ENCODE measurements at places on chromosomes 13 and 19.

DNA sequence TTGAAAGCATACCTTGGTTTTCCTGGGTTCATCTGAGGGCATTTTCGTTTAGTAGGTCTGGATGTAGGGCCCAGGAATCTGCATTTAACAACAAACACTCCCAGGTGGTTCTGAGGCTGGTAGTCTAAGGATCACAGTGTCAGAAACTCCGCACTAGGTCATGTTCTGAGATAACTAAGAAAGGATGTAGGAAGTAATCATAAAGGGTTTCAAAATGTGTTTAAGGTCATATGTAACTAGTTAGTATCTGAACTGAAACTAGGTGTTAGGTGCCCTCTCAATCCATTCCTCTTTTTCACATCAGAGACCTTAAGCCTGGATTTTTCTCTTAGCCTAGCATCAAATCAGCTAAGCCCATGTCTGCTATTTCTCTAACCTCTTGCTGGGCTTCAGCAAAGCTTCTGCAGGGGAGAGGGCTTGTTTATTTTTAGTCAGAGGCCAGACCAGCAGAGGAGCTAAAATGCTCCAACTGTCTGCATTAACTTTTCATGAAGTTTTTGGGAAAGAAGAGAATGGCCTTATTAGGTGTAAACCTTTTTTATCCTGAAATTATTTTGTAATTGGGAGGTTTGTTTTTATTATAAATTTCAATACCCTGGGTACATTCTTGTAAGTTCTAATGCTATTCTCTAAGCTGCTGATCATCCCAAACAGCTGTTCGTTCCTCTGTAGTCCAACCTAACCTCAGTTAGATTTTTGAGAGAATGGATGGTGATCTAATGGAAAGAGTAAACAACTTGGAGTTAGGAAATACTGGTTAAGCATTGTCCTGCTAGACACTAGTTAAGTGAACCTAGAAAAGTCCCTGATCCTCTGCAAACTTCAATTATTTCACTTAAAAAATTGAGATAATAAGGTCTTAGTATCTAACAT lies 262.8 kb upstream of the RFC3 start:
- DNase-seq = no peak

GRCh38 chr19:12611361-12611699 lies 610 bp downstream of the ZNF791 start:
- peak; percentile 84 for DNase-seq

DNA sequence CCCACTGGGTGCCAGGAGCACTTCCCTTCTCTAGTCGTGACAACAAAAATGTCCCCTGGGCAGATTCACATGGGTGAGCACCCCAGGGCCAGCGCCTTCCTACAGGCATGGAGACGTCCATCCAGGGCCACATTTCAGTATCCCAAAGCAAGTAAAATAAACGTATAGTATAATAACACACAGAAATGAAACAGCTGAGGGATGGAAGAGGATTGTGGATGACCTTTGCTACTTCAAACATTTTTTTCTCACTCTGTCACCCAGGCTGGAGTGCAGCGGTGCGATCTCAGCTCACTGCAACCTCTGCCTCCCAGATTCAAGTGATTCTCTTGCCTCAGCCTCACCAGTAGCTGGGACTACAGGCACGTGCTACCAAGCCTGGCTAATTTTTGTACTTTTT lies 28.2 kb downstream of the CILP2 start:
- DNase-seq = no peak

DNA sequence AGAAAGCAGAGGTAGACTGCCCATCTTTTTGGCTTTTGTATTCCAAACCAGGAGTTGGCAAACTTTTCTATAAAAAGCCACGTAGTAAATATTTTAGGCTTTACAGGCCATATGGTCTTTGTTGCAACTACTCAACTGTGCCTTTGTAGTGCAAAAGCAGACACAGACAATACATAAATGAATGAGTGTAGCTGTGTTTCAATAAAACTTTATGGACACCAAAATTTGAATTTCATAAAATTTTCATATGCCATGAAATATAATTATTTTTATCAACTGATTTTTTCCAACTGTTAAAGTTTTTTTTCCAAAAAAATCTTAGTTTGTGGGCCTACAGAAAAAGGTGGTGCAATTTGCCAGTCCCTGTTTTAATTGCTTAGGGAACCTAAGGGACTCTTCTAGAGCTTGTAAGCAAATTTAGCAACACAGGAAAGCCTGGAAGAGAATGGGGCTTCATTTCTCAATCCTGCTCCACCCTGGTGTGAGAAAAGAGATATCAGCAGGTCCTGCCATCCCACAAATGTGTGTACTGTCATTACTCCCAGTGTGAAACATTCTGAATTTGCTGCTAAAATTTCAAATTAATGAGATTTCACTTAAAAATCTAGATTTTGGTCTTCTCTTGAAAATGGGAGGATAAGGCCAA lies 194.2 kb downstream of the RGCC start:
- DNase-seq = no peak

DNA sequence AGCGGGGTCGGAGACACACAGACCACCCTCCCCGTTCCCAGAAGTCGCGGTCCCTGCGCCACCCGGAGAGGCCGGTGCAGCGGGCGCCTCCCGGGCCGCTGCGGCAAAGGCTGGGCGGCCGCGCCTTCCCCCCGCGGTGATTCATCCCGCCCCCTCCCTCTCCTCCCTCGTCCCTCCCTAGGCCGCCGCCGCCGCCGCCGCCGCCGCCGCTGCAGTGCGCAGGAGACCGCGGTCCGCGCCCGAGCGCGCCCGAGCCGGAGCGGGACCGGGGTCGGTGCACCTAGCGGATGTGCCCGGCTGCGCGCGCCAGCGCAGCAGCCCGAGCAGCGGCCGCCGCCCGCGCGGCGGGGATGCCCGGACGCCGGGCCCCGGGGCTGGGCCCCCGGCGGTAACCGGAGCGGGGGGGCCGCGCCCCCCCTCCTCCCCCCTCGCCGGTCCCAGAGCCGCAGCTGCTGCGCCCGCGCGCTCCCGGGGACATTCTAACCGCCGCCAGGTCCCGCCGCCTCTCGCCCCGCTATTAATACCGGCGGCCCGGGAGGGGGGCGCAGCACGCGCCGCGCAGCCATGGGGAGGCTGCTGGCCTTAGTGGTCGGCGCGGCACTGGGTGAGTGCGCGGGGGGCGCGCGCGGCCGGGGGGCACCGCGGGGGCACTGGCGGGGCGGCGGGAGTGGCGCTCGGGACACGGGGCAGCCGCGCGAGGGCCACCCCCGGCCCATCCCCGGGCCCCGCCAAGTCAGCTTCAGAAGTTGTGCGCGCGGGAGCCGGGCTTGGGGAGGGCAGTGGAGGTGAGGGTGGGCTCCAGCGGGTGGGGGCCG lies at the start of gene SCN1B:
Gene SCN1B, plus strand, starts transcription at position 214 of the 815 bp plus-strand sequence. Its CDS starts 351 bp downstream, at position 565.
- DNase-seq = peak; percentile 70

DNA sequence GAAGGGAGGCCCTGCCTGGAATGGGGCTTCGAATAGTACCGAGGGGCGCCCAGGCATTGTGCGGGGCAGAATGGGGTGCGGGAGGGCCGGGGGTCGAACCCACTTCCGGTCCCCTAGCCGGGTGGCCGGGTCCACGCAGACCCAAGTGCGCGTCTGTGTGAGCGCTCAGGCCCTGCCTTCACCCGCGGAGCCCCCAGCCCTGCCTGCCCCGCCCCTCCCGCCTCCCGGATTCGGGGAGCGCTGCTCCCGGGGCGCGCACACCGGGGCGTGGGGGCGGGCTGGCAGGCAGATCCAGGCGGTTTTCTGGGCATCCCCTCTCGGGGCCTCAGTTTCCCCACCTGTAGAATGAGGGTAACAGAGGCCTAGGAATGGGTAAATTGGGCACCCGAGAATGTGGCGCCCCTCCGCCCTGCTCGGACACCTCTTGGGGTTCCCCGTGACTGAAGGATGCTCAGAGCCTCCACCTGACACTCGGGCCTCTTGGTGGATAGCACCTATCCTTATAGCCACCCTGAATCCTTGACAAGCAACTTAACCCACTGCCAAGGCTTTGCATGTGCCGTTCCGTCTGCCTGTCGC lies 682 bp downstream of the PIK3R2 start:
- no peak for DNase-seq

DNA sequence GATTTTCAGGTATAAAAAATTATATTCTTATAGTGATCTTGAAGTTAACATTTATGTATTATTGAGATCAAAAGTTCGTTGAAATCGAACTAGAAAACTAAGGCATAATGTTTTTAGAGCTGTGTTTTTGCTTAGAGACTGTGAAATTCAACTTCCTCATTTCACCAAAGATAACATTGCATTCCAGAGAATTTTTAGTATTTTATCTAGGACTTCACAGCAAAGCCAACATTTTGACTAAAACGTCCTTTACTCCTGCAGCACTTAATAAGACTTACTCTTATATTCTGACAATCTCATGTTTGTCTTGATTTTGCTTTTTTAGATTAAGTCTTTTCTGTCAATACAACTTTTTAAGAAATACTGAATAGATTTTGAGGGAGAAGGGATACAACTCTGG lies 4.7 kb downstream of the KCTD4 start:
- no peak for DNase-seq

GRCh38 chr13:48778610-48779009 lies 124.9 kb downstream of the CYSLTR2 start:
- no peak for DNase-seq

DNA sequence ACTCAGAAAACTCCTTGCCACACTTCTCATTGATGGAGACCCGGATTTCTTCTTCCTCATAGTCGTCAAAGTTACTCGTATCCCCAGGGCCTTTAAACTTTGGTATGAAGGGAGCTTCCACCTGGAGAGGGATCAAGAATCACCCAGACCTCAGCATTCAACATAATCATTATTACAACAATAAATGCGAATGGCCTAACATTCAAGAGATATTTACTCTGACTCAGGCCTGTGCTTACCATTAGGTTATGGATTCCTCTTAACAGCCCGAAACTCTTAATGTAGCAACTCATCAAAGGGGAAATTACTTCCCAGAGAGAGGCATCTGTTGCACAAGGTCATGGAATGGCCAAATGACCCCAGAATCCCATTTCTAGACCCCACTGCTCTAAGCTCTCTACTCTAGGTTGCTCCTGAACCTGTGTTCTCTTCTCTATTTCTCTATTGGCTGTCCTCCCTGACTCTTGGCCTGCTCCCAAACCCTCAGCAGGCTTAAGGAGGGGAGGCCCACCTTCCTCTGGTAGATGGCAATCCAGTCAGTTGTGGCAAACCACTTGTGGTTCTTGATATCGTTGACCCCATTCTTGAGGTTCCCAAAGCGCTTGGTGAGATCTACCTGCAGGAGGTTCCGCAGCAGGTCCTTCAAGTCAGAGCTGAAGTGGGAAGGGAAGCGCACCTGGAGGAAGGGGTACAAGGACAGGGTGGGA lies 2.7 kb upstream of the SAMD1 start:
- DNase-seq = no peak
